Activated CD8-positive, alpha-beta memory T cell treated with anti-CD3 and anti-CD28 coated beads for 4 hours (primary cell): ENCODE measurements at places on chromosomes 1 and 21.

DNA sequence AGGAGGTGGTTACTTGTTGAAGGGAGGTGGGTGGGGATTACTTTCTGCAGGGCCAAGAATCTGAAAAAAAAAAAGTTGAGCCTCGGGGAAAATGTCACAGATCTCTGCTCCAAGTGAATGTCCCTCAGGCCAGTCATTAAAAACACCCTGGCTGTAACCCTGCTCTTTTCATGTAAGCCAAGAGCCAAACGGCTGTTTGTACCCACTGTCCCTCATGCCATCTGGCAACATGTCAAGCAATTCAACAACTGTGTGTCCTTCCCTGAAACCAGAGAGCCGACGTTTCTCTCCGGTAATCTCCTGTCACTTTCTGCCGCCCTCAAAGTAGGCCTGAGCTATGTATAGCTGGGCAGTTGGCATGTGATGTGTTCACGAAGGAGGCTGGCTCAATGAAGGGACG lies 14.7 kb downstream of the CASQ2 start:
- no peak for DNase-seq

GRCh38 chr1:232635778-232636356 lies 5.9 kb upstream of the SIPA1L2 start:
- no peak for DNase-seq

- no peak for DNase-seq
Measured at GRCh38 chr21:45293220-45293725, 5.6 kb upstream of the POFUT2 start.

- DNase-seq = no peak
Measured at GRCh38 chr21:29233611-29234540, 64.8 kb upstream of the BACH1 start.

- no peak for DNase-seq
Measured at GRCh38 chr1:182725259-182726255, 41.2 kb upstream of the RGS8 start.

- no peak for DNase-seq
Measured at GRCh38 chr1:229296541-229296941, 25.6 kb downstream of the RAB4A start.

GRCh38 chr1:169486281-169487051 lies 722 bp upstream of the SLC19A2 start:
- no peak for DNase-seq

DNA sequence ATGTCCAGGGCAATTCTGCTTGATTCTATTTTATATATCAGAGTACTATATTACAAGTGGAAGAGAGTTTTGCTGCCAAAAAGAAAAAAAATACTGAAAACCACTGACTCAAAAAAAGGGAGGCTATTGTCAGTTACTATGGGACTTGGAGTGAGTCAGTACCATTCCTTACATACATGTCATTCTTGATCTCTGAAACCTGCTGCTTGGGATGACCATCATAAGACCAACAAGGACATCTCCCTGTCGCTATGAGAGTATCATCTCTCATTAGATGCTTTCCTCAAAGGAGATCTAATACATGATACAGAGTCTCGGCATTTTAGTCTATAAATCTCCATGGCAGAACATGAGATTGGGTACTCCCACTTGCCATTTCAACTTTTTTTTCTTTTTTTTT lies 11.8 kb upstream of the INPP5B start:
- no peak for DNase-seq

GRCh38 chr21:16070207-16070651 lies 340.4 kb downstream of the USP25 start:
- DNase-seq = no peak

- DNase-seq = no peak
Measured at GRCh38 chr1:182702826-182703524, 18.6 kb upstream of the RGS8 start.

GRCh38 chr1:74690909-74691308 lies 17.3 kb upstream of the ERICH3 start:
- DNase-seq = no peak

DNA sequence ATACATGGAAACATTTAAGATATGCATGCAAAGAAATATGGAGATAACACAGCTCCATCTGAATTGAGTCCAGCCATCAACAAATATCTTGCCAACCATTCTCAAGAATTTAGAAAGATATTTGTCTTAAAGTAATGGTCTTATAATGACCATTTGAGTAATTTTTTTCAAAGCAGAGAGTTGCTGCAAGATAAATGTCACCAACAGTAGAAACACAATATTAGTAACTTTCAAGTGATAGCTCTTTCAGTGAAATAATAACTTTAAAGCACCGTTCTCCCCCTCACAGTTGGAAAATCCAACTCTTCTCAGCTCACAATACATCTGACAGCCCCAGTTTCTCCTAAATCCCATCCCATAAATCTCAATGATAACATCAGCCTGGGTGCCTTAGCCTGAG lies 481.0 kb upstream of the ADAMTS5 start:
- no peak for DNase-seq

GRCh38 chr1:3531928-3532327 lies 77.5 kb downstream of the ARHGEF16 start:
- DNase-seq = no peak

DNA sequence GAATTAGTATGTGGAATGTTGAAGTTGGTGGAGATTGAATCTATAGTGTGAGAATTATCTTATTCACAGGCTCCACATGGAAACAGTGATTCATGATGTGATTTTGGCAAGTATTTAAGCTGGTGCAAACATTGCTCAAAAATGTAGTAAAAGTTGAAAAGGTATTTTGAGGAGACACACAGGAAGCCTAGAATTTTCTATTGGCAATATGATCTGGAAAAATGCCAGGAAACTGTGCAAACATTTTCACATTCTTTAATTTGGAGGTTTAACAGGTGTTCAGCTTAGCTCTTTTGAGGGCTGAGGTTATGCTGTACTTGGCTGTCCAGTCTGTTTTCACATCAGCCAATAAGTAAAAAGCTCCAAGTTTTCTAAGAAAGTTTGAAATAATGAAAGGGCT lies 327.3 kb downstream of the RWDD3 start:
- no peak for DNase-seq

GRCh38 chr1:175390081-175390481 lies 197.5 kb upstream of the KIAA0040 start:
- DNase-seq = no peak

DNA sequence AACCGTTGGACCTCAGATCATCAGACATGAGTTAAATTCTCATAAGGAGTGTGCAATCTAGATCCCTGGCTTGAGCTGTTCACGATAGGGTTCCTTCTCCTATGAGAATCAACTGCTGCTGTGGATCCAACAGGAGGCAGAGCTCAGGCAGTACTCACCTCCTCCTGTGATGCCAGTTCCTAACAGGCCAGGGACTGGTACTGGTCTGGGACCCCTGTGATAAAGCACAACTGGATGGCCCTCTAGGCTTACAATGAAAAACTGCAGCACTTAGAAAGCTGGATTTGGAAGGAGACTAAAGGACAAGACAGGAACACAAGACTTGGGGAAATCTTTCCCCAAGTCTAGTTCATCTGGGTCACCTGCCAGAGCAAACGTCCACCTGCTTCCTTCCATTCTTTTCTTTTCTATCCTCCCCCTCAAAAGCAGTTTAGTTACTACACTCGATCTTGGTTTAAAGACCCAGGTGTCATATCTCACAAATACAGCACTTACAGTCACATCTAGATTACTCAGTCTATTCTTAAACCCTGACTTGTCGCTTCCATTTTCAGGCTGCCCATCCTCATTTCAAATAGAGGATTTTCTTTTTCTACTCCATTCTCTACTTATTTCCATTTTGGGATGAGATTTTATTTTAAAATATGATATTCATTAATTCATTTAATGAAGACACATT lies 59.8 kb downstream of the PTPN14 start:
- no peak for DNase-seq
